ENCODE measurements at places on chromosomes 1 and 21. TPM values are rescaled to one million over a fixed set of nuclear protein-coding genes. Genes with fewer than 3 reads are reported as not detected.

TCHHL1 gene
- polyA plus RNA-seq = not detected

GRCh38 chr1:66275083-66275482 lies 258.9 kb upstream of the SGIP1 start:
- no peak for DNase-seq

- DNase-seq = no peak
Observed at GRCh38 chr1:26097696-26098095, 13.9 kb upstream of the PDIK1L start.

- DNase-seq = no peak
Observed at GRCh38 chr1:111775966-111776365, 20.3 kb downstream of the DDX20 start.
